Activated CD8-positive, alpha-beta memory T cell treated with anti-CD3 and anti-CD28 coated beads for 4 hours (primary cell): ENCODE measurements at places on chromosomes 3 and 15.

DNA sequence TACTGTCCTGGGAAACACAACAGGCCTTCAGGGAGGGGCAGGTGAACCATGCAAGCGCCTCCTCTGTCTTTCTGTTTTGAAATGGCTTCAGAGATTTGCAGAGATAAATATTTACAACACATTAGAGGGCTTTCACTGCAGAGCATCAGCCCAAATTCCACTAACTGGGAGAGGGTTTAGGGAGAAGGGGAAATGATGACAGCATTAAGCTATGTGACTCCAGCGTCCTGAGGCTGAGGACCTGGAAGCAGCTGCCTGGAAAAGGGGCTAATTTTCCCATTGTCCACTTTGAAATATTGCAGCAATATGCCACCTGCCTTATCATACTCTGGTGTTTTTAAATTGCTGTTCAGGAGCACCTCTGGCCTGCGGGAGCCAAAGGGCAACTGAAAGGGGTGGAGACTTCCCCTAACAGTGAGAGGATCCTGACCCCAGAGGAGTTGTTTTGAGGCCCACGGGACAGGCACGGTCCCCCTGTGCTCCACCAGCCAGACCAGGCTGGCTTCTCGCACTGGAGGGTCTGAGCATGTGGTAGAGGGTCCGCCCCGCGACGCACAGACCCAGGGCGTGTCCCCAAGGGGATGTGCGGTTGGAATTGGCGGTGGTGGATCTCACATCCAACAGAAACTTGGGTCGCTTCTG is 110.6 kb downstream of the XXYLT1 start:
- no peak for DNase-seq

DNA sequence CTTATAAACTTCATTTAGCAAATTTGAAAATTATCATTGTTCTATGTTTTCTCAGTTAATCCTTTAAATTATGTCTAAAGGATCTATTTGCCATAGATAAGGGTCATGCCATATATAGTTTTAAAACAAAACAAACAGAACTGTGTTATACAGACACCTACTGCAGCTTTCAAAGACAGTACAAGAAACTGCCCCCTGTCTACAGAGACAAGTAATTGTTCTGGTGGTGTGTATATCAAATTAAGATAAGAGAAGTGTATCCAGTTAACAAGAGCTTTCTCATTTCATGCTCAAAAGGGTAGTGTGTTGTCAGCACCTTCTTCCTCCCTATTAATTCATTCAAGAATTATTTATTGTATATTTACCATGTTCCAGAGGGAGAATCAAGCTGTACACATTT is 201.2 kb downstream of the FMN1 start:
- no peak for DNase-seq

DNA sequence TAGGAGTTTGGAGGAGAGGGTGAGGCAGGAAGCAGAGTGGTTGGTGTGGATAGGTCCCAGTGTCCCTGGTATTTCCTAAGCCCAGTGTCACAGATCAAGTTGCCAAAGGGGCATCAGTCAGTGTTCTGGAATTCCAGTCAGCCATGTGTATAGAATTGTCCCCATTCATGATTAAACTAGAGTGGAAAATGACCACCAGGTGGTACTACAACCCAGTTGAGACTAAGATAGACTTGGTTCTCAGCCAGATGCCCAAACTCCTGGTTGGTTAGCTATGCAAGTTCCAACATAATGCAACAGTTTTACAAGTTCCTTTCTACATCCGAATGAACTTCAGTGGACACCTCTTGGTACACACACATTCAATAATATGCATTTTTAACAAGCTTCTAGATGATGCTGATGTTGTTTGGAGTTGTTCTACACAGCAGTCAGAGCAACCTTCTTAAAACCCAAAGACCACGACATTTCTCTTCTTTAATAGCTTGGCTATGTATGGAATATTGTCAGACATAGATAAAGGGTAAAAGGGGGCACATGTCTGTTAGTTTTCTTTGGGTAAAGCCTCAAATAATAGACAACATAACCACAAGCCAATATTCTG is 8.4 kb upstream of the ATR start:
- no peak for DNase-seq

DNA sequence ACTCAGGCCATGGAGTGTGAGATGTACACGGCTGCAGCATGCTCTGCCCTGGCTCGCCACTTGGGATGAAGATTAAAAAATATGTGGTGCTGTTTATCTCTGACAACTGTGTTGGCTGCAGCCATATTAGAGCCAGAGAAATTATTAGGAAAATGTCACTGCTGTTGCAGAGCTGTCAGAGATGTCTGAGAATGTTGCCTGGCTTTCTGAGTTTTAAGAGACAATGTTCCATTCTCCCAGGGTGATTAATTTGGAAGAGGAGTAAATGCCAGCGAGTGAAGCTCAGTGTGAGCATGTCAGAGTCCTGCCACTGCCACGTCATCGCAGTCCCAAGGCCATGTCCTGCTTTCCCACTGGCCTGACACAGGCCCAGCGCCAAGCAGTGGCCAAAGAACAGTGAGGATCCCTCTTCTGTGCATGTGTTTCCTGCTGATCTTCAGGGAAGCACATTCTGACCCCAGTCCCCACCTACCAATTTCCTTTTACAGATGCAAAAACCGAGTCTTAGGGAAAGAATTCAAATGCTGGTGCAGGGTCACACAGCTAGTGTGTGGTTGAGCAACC is 370.9 kb downstream of the GABRG3 start:
- no peak for DNase-seq

DNA sequence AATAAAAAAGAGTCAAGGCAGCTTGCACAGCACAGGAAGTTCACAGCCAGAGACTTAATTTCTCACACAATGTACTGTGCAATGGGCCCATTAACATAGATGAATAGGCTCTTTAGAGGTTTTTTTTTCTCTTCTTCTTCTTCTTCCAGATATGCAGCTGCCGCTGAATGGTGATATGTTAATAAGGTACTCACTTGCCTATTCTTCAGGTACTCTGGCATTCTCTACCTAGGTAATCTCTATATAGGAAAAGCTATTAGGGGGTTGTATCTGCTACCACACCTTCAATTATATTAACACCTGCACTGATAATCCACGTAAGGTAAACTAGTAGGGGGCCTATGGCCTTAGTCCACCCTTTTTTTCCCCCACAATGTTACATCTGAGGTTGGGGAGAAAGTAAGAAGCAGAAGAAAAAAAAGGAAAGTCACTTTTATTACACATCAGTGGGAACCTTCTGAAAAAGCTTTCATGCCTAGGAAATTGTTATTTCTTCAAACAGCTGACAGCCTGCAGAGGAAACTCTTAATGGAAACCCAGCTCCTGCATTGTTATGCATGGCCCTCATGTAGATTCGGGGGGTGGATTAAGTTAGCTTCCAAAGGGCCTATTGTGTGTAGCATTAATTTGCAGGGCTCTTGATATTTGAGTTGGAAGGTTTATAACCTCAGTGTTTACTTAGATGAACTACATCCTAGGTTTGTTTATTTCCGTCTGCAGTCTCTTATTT is 525.5 kb downstream of the ZIC1 start:
- no peak for DNase-seq

DNA sequence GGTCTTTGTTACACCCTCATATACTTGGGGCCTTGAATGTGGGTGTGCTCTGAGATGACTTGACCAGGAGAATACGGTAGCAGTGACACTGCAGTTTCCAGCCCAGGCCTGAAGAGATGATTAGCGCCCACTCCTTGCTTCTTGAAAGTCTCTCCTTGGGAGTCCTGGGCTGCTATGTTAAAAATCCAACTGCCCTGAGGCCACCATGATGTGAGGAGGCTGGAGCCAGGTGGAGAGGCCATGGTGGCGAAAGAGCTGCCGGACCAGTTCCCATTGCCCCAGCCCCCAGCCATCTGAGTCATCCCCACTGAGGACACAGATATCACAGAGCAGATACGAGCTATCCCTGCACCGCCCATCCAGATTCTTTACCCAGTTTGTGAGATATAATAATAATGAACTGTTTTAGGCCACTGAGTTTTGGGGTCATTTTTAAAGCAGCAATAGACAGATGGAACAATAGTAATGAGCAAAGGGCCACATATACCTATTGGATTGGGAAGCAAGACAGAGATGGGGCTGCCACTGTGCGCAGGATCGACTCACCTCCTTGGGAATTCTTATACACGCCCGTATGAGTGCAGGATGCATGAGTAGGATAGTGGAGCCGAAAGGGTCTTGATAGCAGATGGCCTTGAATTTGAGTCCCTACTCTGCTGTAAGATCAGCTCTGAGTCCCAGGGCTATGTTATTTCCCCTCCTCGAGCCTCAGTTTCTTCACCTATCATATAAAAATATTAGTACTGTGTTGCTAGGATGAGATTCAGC is 12.1 kb upstream of the GATA2 start:
- no peak for DNase-seq

- DNase-seq, result no peak
These were observed at the start of gene BOC for GRCh38 chr3:113211330-113212149. BOC (plus strand) TSS chr3:113211557; CDS start chr3:113249803, 38,246 bp downstream.

- no peak for DNase-seq
These were observed 137.7 kb downstream of the NUP210 start for GRCh38 chr3:13282358-13282985.

DNA sequence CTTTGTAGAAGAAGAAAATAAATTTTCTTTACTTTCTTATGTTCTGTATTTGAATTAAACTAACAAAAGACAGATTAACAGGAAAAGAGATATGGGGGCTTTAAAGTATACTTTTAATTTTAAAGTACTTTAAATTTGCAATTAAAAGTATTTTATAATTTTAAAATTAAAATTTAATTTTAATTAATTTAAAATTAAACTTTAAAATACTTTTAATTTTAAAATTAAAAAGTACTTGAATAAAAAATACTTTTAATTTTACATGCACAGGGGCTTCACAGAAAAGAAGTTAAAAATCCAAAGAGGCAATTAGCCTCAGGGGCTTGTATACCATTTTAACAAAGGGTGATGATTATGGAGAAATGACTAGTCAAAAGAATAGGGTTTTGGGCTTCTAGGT is 420.5 kb upstream of the TGFBR2 start:
- no peak for DNase-seq

- DNase-seq, result peak; percentile 30
These were observed 1.6 kb upstream of the MCTP2 start for GRCh38 chr15:94229591-94230369.

GRCh38 chr3:66419036-66419435 is 81.8 kb downstream of the LRIG1 start:
- DNase-seq, result no peak

GRCh38 chr3:156674911-156675829 is 780 bp downstream of the TIPARP start:
- peak; percentile 10 for DNase-seq

- DNase-seq, result no peak
These were observed 1.3 kb upstream of the SPTSSB start for GRCh38 chr3:161372321-161373260.

- DNase-seq, result no peak
These were observed 403.1 kb downstream of the MAGI1 start for GRCh38 chr3:65635657-65636056.

DNA sequence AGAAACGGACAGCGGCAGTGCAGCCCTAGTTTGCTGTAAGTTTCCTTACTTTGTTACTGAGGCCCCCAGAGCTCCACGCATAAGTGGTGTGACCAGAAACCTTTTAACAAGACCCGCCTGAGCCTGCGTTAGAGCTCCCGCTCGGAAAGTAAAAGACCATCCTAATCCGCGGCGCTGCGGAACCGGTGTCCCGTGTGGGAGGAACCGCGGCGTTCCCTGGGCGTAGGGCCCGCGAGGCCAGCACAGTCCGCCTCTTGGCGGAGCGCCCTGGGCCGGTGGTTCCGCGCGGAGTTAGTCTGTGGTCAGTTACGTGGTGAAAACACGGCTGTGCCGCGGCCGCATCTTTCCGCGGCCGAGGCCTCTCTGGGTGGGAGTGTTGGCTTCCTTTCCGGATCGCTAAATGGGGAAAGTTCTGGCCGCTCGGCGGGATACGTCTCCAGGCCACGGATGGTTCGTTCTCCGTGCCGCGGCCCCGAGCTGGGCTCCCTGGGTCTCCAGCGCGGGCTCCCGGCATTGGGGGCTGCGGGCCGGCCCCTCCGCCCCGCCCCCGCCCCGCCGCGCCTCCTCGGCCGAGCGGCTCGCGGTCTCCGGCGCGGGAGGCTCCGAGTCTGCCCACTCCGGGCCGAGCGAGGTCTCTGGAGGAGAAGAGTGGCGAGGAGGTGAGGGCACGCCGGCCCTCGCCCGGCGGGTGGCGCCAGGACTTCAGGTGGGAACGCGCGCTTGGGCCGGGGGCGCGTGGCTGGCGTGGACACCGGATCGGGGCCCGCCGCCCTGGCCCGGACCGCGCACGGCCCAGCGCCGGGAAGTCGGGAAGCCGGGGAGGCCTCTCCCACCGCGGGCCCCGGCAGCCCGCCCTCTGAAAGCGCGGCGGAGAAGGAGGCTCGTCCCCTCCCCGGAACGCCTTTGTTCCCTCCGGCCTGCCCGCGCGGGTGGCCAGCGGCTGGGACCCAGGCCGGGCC is 754 bp downstream of the B3GNT5 start:
- no peak for DNase-seq

- DNase-seq, result no peak
These were observed 125.9 kb downstream of the ATP10A start for GRCh38 chr15:25737218-25737643.

DNA sequence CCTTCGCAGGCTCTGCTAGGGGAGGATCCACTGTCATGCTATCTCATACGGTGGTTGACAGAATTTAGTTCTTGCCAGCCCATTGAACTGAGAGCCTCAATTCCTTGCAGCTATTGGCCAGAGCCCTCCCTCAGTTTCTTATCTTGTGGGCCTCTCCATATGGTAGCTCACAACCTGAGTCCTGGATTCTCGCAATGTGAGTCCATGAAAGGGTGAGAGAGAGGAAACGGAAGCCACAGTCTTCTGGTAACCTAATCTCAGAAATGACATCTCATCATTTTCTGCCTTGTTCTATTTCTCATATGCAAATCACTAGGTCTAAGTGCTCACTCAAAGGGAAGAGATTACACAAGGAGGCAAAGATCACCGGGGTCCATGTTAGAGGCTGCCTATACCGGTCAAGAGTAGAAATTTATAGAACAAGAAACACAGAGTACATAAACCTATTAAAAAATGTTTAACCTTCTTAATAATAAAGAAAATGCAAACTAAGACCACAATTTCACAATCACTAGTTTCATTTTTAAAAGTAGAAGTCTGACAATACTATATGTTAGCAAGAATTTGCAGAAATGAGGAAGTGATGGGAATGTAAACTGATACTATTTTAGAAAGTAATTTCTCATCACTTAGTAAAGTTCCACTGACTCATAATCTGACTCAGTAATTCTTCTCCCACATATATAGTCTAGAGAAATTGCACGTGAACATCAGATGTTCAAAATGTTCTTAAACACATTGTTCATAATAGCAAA is 378.4 kb upstream of the AGTR1 start:
- DNase-seq, result no peak
